CD4-positive, alpha-beta T cell treated with Interleukin-6 for 4 hours (primary cell): ENCODE measurements at places on chromosomes 7 and 10.

DNA sequence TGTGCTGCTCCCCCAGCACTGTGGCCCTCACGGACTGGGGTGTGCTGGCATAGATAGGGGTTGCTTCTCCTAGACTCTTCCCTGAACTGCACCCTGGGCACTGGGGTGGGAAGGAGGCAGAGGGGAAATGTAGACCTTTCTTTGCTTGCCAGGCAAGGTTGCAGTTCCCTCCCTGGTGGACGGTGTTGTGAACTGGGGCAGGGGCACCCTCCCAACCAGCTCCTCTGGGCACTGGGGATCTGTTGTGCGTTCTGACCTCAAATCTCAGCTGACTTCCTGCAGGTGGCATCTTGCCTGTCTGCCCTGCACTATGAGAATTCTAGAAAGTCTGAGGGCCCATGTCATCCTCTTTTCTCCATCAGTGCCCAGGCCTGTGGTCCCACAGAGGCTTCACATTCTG, 53.9 kb downstream of the ARHGAP22 start:
- no peak for DNase-seq

GRCh38 chr7:47572939-47573757, 8.8 kb downstream of the TNS3 start:
- no peak for DNase-seq

- DNase-seq, result no peak
These were observed 42.7 kb upstream of the PITRM1 start for GRCh38 chr10:3215153-3215775.

DNA sequence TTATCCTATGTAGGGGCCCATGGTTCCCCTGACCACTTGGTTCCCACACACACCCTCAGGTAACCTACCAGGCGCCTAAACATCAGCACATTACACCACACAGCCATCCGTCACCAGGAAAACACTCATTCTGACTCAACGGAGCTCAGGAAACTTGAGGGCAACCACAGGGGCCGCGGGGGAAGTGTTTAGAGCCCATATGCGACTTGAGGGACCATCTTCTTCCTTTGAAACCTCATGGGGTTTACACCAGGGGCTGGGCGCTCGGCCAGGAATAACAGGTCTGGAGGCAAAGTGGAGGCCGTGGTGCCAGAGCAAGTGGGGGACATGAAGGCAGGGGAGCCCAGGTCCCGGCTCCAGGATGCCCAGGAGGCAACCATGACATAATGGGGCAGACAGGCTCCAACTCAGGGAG, 1.5 kb downstream of the STX1A start:
- DNase-seq, result peak; percentile 82

- DNase-seq, result no peak
These were observed 152.8 kb downstream of the ZNF248 start for GRCh38 chr10:37704566-37704965.

- peak; percentile 82 for DNase-seq
These were observed 9.1 kb upstream of the ZYX start for GRCh38 chr7:143372070-143372469.

DNA sequence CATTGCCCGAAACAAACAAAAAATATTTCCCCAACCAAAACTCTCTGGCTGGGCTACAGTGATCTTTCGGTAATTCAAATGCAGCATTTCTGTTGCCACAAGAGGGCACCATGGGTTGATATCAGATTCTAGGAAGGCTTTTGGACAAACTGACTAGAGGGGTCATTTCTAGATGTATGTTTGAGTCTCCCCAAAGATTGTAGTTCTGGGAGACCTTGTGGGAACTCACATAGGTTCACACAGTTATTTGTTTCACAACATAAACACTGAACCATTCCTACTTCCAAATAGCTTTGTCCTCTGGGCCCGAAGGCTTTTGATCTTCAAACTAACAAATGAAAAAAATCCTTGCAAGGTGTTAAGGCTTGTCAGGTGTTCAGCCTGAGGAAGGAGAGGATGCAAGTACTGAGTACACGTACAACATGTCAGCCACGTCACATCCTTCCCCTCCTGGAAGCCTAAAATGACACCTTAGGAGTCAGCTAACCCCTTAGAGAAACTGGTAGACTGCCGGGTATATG, 37.0 kb upstream of the IL15RA start:
- peak; percentile 73 for DNase-seq

- DNase-seq, result no peak
These were observed 4.7 kb downstream of the ZNF786 start for GRCh38 chr7:149085866-149086265.

GRCh38 chr10:71857934-71858890, 7.2 kb upstream of the PSAP start:
- no peak for DNase-seq

DNA sequence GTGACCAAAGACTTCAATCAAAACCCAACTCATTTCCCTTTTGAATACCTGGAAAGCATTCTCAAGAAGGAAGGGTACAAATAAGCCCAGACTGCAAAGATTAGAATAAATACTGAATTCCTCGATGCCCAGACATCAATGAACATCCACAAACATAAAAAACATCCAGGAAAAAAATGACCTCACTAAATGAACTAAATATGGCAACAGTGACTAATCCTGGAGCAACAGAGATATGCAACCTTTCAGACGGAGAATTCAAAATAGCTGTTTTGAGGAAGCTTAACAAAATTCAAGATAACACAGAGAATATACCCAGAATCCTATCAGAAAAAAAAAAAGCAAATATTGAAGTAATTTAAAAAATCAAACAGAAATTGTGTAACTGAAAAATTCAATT, 43.2 kb downstream of the PCLO start:
- DNase-seq, result no peak

GRCh38 chr7:120456699-120457098, 183.7 kb downstream of the KCND2 start:
- no peak for DNase-seq

DNA sequence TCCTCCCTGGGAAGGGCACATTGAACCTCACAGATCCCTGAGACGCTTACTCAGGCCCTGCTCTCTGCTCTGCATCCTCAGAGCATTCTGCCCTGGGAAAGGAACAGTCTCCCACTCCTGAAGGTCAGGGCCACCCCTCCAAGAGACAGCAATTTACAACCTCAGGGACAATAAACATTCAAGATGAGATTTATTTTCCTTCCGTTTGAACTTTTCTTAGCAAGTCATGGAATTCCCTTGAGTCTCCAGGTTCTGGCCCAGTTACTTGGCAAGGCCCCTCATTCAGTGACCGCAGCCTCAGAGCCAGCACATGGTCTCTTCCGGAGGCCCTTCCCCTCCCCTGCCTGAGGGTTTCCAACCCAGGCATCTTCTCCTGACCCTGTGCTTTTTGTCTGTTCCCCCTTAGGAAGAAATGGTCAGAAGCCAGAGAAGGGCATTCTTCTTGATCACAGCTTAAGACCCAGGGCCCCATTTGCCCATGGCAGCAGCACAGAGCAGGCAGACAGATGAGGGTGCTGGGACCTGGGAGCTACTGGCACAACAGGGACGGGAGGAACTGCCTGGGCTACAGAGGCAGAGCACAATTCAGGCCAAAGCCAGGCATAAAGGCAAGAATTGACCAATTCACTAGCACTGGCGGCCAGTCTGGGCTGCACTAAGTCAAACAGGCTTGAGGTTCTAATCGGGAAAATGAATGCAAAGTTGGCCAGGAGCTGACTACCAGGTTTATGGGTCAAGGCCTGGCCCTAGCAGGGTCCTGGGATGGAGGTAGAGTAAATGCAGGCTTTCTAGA, 56.7 kb downstream of the VSTM4 start:
- DNase-seq, result no peak

GRCh38 chr10:16585103-16585502, 63.4 kb upstream of the C1QL3 start:
- DNase-seq, result no peak

GRCh38 chr7:79341902-79342301, 111.6 kb downstream of the MAGI2 start:
- DNase-seq, result no peak

DNA sequence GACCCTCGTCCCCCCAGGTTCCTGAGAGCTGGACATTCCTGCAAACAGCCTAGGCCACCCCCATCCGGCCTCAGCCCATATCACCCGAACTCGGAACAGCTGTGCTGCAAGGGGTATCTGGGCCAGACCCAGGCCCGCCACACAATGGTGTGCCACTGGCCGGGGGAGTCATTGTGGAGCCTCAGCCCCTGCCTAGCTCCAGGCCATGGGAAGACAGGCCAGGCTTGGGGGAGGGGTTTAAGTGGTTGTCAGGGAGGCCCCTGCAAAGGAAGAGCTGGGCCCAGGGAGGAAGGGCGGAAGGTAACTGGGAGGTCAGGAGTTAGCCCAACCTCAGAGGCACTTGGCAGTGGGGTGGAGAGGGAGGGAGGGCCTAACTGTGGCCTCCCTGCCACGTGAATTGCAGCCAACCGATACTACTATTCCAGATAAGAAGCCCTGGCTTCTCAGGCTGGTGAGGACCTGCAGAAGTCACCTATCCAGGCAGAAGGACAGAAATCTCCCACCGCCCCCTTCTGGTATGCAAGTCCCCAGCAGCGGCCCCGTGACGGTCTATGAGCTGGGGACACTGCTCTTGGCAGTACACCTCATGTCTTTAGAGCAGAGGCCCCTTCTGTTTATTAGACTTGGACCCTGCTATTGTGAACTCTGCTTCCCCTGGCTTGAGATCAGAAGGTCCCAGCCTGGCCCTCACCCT, 26.8 kb downstream of the VSIR start:
- DNase-seq, result peak; percentile 57

- DNase-seq, result no peak
These were observed 537.6 kb downstream of the ACTR3B start for GRCh38 chr7:153297141-153297540.

DNA sequence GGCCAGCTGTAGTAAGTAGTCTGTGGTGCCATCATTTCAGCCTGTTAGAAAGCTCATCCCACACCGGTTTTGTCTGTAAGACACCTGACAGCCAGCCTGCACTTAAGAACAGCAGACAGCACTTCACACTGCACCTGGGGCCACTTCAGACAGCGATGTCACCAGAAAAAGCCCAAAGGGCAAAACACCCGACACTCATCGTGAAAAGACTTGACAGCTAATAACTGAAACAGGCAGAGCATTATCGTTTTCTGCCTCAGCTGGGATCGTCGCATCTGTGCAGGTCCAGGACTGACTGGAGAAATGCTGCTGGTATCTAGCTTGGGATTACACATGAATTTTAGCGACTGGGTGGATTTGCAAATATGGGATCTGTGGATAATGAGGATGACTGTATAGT, 16.8 kb upstream of the LAT2 start:
- DNase-seq, result no peak

DNA sequence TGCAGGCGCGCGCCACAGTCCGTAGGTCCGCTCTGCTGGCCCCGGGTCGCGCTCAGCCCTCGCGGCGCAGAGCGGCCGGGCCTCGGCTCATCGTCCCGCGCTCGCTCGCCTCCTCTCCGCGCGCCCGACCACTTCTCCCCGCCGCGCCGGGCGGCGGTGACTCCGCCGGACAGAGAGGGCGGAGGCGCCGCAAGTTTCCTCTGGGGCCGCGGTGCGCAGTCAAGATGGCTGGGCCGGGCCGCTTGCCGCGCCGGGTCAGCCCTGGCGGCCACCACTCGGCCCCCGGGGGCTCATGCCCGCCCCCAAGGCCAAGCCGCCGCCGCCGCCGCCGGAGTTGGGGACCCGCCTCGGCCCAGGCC, 441 bp downstream of the FZD8 start:
- peak; percentile 7 for DNase-seq

- peak; percentile 47 for DNase-seq
These were observed 195.4 kb downstream of the MAD1L1 start for GRCh38 chr7:2037301-2037807.

- no peak for DNase-seq
These were observed 20.3 kb upstream of the CPXM2 start for GRCh38 chr10:123911866-123912265.

DNA sequence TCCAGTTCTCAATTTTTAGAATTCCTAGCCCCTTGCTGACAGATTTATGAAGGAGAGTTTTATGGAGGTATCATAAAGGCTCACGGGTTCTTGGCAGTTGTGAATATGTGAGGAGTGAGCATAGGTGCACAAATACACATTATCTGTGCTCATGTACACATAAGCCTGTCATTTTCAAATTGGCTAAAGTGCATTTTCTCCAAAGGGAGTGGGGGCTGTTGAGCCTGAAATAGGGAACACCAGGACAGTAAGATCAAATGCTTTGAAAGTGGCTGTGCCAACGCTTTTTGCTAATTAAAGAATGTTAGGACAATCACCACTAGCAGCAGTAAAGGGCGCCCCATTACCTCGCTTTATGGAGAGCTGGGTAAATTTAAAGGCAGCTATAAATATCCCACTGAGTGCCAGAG, 8.3 kb upstream of the LRRC4 start:
- no peak for DNase-seq

GRCh38 chr7:142847353-142847752, 7.5 kb upstream of the EPHB6 start:
- no peak for DNase-seq

DNA sequence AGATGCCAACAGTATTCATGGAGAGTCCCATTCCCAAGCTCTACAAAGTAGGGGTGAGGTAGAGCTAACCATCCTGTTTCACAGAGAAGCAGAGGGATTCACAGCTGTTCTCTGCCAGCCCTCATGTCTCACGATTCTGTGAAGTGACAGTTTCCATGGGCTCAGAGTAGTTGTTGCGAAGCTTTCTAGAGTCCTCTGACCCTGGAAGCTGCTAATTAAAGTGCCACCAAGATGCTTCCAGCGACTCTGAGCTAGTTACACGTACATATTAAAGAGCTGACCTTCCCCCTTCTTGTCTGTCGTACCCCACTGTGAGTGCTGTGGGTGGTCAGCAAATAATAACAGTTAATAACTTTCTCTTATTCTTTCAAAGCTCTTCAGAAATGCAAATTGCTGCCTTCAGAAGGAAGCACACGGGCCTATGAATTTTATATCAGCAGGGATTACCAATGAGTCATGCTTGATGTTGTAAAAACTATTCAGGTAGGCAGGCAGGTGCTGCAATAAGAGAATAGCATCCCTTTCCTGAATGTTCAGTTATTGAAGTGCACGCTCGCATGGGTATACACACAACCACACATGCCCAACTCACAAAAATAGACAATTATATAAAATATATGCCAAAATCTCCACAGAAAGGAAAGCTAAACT, 34.1 kb downstream of the DNAJB9 start:
- DNase-seq, result no peak

DNA sequence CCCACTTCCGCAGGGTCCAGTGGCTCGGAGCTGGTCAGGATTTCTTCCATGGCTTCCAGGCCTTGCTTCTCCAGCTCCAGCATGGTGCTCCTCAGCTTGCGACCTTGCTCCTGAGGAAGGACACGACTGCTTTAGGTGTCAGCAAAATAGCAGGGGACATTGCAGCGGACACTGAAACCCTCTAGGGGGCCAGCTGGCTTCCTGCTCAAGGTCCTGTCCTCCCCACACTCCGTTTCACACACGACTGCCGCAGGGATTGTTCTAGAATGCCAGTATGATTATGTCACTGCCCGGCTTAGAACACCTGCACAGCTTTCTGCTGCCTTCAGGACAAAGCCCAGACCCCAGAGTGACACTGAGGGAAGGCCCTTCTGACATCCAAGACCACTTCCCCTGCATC, 65.6 kb downstream of the SCRN1 start:
- no peak for DNase-seq

- no peak for DNase-seq
These were observed 4.9 kb downstream of the LRRC17 start for GRCh38 chr7:102917436-102918353.

DNA sequence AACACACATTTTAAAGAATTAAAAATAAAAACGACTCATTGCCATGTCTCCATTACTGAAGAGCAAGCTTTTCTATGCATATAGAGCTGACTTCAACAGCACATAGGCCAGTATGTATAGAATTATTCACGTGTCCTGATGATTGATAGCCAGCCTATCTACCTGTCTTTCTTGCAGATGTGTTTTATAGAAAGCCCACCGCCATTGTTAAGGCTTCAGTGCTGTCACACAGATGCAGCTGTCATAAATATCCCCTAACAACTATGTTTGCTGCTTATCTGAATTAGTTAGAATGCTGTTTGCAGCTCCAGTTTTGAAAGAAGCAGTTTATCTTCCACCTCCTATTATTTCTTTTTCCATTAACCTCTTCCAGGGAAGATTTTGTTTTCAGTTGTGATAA, 235.9 kb downstream of the SLC25A13 start:
- no peak for DNase-seq
